ENCODE measurements at places on chromosomes 2 and 18.

GRCh38 chr2:27194538-27195354 lies 17.1 kb upstream of the ATRAID start:
- DNase-seq, result no peak

- no peak for DNase-seq
Observed at GRCh38 chr2:34844629-34845028, 1245.5 kb upstream of the FAM98A start.

DNA sequence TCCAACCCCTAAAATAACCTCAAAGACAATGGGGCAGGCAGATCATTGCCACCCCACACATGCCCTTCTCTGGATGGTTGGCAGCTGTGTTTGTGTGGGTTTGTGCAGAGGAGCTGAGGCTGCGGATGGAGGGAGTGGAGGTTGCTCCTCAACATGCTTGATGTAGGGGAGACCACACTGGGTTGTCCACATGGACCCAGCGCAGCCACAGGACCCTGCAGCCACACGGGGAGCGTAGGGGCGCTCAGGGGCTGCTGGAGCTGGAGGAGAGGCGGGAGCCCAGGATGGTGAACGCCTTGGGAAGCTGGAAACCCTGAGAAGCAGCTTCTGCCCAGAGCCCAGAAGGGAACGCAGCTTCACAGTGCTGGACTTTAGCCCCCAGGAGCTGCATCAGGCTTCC lies 56.3 kb upstream of the TMEM18 start:
- no peak for DNase-seq

- no peak for DNase-seq
Observed at GRCh38 chr18:5285326-5285725, 10.2 kb downstream of the ZBTB14 start.

DNA sequence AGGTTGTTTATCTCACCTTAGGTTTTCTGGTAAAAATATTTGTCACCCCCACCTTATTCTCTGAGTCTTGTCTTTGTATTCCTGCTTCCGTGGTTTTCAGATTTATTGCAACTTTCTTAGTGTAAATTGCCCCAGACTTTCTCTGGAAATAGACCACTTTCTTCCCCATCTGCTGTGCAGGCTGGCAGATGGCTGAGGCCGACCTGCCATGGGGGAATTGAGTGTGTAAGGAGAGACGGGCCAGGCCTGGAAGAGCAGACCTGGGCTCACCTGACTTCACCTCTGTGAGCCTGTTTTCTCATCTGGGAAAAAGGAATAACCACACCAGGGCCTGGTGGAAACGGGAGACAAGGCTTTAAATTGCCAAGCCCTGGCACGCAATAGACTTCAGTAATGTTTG lies 44.9 kb downstream of the ACKR3 start:
- DNase-seq, result no peak

DNA sequence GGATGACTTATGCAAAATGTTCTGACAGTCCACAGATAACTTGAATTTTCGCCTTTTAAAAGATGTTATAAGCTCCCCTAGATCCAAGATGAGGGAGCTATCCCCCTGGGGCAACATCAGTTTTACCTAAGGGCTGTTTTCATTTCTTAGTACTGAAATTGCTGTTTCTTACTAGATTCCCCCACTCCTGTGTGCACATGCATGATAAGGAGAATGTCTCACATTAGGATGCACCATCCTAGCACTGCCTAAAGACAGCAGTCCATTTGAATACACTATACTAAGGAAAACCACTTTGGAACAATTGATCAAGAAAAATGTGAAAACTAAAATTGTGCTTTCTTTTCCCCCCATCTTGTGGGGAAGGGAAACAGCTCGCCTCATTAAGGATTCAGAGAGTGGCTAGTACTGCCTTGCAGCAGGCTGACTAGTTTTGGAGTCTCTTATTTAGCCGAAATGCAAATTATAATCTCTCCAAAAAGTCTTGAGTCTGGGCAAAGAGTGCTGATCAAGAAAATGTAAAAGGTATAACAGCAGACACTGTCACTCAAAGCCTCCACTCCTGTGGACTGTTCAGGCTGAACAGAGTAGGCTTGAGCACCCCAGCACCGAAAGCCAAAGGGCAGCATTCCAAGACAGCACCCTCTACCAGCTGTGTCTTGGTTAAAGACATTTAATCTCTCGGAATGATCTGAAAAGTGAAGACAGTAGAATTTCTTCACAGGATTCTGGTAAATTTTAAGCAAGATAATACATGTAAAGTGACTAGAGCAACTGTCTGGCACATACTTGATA lies 65.0 kb downstream of the ZNF385B start:
- DNase-seq, result no peak

DNA sequence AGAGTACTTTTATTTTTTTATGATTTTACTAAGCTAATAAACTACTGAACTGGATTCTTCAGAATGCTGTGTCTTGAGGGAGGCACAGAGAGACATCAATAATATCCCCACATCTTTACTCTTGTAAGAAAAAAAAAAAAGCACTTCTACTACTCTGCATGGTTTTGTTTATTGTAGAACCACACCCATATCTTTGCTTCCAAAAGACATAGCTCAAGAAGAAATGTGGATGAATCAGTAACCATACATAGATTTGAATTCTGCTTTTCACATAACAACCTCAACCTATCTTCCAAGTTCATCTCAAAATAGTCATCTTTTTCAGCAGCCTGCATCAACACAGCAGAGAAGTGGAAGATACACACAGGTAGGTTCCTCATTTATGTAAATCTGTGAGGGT lies 12.2 kb upstream of the COL5A2 start:
- no peak for DNase-seq

DNA sequence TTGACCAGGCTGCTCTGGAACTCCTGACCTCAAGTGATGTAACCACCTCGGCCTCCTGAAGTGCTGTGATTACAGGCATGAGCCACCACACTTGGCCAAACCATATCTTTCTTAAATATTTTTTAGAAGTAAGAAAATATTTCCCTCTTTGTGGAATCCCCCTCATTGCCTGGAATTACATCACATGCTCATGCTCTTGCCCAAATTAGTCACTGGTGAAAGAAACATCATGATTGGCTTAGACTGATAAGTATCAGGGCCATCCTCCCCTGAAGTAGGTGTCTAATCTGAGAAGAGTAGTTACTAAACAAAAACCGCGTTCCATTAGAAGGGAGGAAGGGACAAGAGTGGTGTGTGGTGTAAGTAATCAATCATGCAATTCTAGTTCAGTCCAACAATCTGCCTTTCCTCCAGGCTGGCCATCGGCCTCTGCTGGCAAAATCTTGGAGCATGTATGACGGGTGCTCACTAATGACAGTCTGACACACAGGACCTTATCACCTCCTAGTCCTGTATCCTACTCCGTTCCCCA lies 52.3 kb upstream of the SCG2 start:
- DNase-seq, result no peak

GRCh38 chr18:9617006-9617542 lies 2.7 kb upstream of the PPP4R1 start:
- no peak for DNase-seq

- no peak for DNase-seq
Observed at GRCh38 chr18:32760391-32760790, 12.4 kb downstream of the KLHL14 start.

GRCh38 chr18:10072671-10073175 lies 158.9 kb downstream of the VAPA start:
- DNase-seq, result no peak

GRCh38 chr2:62423235-62423634 lies 82.8 kb downstream of the TMEM17 start:
- DNase-seq, result no peak

DNA sequence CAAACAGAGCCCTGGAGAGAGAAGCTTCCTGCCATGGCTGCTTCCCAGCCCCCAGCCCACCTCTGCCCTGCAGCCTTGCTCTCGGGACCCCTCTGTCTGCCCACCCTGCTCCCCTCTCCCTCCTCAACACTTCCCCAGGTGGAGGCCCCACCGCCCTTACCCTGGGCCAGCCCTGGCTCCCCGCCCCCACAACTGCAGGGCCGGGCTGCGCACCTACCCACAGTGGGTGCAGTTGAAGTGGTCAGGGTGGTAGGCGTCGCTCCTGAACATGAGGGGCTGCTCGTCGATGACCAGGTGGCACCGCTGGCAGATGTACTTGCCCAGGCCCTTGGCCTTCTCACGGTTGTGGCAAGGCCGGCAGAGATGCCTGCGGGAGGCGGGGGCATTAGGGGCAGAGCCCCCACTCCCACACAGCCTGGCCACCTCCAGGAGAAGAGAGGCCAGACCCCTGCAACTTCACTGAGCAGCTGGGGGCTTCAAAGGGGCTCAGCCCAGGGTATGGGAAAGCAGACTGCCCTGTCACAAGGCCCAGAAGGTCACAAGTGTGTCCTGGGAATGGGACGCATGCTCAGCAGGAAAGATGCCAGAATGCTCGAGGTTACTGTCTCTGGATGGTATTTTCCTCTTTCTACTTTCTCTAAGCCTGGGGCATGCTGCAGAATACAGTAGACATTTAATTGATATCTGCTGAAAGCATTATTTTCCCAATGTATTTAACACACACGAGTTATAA lies 3.1 kb upstream of the GPR17 start:
- DNase-seq, result no peak

DNA sequence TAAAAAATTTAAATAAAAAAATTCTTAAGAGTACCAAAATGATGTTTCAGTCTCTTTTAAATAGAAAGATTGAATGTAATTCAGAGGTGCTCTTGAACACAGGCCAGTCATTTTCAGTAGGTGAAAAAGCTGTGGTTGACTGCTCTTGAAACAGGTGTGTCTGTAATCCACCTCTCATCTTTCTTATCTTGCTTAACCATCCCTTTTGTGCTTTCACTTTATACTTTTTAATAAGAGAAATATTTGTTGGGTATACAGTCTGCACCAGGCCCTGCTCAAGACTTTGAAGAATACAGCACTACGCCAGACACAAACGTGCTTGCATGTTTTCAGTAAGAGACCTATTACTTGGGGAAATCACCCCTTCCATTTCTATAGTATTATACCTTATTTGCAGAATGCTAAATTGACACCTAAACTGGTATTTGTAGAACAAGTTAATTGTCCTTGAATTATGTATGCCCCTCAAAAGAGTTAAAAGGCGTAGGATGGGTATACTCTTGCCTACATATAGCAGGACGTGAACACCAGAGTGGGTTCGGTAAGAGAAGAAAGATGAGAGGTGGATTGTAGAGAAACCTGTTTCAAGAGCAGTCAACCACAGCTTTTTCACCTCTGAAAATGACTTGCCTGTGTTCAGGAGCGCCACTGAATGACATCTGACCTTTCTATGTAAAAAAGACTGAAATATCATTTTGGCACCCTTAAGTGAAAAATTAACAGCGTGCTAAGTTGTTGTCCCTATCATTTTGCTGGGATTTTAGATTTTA lies 4.0 kb upstream of the RTN4 start:
- no peak for DNase-seq

DNA sequence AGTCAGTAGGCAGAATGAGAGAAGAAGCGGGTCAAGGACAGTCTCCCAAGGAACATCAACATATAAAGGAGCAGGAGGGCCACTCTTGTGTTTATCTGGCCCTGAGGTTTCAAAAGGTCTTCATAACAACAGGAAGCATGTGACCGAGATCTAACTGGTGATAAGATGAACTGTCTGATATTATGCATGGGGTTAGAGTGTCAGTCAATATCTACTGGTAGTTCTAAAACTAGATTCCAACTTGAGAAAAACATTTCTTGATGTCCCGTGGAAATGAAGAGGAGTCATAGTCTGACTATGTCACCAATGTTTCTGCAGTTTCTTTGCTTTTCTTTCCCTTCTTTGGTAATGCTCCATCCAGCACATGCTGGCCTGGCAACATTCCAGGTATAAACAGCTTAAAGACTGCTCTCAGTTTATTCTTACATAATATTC lies 77.5 kb upstream of the ITPRID2 start:
- DNase-seq, result no peak

DNA sequence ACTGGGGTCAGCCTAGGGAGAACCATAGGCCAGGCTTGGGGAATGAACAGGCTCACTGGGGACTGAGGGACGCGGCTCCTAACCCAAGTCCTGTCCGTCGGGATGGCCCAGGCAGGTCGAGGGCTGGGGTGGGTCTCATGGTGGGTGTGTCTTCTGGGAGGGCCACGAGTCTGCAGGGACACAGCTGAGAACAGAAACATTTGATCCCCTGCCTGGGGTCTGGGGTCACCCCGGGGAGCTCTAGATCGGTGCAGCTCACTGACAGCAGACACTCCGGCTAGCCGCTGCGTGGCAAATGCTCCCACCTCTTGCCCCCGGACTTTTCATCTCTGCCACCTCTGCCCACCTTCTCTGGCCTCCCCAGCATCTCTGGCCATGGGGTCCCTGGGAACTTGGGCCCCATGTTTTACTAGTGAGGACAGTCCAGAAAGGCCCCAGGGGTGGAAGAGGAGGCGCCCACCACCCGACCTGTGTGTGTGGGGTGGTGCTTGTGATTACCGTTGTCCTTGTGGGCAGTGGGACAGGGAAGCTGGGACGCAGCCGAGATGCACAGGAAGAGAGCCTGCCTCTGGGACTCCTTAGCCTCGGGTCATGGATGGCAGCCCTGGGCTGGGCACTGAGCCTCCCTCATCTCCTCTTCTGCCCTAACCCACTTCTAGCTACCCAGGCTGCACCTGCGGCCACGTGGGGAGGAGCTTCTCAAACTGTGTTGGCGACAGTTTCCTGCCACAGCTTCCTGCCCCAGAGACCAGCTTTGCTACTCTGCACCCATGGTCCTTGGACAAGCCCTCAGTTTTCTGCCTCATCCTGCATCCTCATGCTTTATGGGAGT lies 4.9 kb downstream of the ZAP70 start:
- DNase-seq, result no peak

GRCh38 chr2:204510709-204511420 lies 34.4 kb upstream of the PARD3B start:
- no peak for DNase-seq

DNA sequence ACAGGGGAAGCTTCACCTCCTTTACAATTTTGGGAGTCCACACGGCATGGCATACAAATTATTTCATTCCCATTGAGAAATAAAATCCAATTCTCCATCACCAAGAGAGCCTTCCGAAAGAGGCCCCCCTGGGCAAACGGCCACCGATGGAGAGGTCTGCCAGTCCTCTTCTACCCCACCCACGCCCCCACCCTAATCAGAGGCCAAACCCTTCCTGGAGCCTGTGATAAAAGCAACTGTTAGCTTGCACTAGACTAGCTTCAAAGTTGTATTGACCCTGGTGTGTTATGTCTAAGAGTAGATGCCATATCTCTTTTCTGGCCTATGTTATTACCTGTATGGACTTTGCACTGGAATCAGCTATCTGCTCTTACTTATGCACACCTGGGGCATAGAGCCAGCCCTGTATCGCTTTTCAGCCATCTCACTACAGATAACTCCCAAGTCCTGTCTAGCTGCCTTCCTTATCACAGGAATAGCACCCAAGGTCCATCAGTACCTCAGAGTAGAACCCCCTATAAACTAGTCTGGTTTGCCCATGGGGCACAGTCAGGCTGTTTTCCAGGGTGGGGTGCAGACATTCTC lies 58.3 kb downstream of the BCL11A start:
- no peak for DNase-seq

Measured in caudate nucleus (tissue), 63 donors.